ENCODE measurements at places on chromosomes 11 and 22. TPM values are rescaled to one million over a fixed set of nuclear protein-coding genes. Genes with fewer than 3 reads are reported as not detected.

The TCN2 gene
- 0.52 TPM for total RNA-seq

The HSPB2 gene
- not detected for total RNA-seq

DNA sequence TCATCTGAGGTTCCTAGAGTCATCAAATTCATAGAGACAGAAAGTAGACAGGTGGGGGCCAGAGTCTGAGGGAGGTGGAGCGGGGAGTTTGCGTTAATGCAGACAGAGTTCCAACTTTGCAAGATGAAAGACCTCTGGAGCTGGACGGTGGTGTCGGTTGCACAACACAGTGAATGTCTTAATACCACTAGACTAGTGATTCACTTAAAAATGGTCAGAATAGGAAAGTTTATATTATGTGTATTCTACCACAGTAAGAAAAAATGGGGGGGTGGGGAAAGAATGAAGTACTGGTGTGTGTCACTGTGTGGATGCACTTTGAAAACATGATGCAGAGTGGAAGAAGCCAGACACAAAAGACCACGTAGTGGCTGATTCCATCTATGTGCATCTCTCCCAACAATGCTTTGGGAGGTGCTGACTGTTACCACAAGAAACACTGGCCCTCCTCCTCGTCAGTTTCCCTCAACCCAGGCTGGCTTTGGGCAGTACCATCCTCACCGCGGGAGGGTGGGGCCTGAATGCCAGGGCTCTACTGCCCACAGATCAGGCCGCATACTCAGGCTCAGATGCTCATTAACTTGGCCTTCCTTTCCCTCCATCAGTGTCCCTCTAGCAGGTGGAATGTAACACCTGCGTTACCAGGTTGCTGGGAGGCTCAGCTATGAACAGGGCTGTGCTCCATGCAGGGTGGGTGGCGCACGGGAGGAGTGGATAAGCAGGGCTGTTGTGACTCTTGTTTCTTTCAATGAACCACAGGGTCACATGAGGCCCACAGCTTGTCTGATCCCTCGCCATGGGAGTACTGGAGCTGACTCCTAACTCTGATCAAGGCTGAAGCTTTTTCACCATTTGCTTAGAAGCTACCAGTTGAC is 297.0 kb downstream of the CTTN start:
- DNase-seq, result no peak
- no peaks in the 10 kb centered on the region for H3K4me1 ChIP-seq
- no peaks in the 10 kb centered on the region for H3K36me3 ChIP-seq
- no peak overlapping the region for H3K27ac ChIP-seq
- H3K4me3 ChIP-seq, result no peak overlapping the region

GRCh38 chr11:116229236-116229970 is 543.4 kb downstream of the BUD13 start:
- peaks cover 7% of the 10 kb centered on the region for H3K27me3 ChIP-seq
- no peak for DNase-seq
- H3K4me3 ChIP-seq, result no peak overlapping the region
- no peaks in the 10 kb centered on the region for H3K4me1 ChIP-seq
- H3K27ac ChIP-seq, result no peak overlapping the region

DNA sequence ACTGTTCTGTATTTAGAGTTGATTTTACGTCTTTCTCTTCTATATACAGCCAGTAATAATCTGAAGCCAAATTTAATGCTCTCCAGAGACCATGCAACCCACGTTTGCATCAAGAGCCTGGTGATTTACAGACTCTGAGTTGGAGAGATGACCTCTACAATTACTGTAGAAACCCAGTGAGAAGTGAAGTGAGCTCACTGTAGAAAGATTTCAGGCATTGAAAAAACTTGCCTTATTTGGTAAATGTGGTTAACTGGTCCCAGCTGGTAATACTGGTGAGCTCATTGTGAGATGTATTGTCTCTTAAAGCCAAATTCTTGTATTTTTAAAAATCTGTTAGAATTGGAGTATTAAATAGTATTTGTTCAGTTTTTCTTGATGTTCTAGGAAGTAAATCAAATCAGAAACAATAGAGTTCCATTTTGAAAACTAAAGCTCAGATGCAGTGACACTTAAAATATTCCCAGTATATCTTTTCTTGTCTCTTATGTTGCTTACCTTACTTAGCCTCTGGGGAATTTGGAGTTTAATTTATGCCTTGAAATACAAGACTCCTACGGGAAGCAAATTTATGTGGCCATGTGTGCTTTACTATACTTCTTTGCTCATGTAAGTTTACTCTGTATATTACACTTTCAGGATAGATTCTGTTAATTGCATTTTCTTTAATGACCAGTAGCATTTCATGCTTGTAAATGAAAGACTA is 189.9 kb downstream of the ARHGAP42 start:
- H3K36me3 ChIP-seq, result no peaks in the 10 kb centered on the region
- H3K27me3 ChIP-seq, result no peaks in the 10 kb centered on the region
- no peak for DNase-seq
- H3K4me3 ChIP-seq, result no peak overlapping the region

All from CD4-positive, alpha-beta T cell (primary cell).